Germinal center (tissue), 1 donor: ENCODE measurements at places on chromosomes 1 and 21.

DNA sequence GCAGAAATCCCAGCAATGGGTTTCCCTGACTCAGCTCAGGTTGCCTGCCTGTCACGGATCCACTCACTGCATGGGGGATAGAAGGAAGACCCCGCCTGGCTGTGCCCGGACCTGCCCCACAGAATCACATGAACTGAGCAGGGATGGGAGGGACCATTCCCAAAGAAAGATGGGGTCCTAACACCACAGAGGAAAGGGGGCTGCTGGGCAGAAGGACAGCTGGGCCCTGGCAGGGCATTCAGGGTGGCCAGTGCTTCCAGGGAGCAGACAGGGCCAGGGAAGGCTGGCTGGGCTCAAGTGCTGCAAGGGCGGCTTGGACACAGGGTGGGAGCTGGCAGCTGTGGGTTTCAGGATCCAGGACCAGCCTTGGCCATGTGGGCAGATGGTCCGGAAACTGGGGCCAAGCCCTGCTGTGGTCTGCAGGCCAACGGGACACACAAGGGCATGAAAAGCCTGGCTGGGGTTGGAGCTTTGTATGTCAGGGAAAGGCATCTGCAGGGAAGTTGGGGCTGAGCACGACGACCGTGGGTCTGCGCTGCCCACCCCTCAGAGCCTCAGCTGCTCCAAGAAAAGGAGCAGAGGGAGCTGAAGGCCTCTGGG lies 723.9 kb downstream of the PTPRU start:
- no peak for DNase-seq

GRCh38 chr1:53559854-53560580 lies 100.8 kb downstream of the DMRTB1 start:
- DNase-seq = no peak

DNA sequence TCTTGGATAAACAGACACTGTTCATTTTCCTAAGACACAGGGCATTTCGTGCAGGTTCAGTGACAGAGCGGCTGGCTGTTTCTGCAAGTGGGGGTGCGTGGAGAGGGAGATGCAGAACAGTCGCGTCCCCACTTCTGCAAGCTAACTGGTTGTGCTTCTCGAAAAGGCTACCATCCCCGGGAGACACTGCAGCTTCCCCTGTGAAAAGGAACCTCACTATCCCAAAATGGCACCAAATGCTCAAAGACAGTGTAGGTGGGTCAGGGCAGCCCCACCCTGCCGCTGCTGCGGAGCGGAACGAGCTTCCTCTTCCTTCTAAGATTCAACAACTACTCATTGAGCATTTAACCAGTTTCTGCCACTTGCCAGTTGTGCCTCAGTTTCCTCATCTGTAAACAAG lies 19.2 kb upstream of the BACE2 start:
- DNase-seq = no peak

DNA sequence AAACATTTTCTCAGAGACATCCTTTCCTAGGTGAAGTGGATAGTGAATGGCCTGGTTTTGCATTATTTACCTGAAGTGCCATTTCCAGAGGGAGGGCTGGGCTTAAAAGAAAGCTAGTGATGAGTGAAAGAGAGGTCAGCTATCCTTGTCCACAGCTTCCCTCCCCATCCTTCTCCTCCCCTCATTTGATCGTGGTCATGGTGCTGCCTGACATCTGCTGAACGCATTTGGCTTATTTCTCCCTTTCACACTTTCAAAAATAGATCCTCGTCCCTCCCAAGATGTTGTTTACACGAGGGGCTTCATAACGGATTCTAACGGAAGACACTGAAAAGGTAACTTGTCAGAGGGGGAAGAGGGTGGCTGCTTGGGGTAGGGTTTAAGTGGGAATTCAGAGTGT lies 66.1 kb downstream of the PRRX1 start:
- no peak for DNase-seq

- DNase-seq = peak; percentile 88
Measured at GRCh38 chr1:145845144-145845513, 301 bp upstream of the NUDT17 start.

DNA sequence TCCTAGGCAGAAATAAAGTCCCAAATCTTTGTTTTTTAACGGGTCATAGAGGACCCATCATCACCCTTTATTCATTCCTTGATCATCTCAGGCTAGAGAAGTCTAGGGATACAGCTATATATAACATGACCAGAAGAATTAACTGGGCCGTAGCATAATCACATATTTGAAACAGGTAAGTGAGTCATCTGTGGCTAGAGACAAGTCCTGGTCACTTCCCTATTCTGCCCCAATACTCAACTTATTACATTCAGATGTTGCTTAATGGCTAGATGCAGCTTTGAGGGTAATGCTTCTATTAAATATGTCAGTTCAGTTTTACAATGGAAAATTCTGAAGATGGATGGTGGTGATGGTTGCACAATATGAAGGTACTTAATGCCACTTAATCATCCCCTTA lies 47.0 kb downstream of the EXO1 start:
- DNase-seq = no peak

DNA sequence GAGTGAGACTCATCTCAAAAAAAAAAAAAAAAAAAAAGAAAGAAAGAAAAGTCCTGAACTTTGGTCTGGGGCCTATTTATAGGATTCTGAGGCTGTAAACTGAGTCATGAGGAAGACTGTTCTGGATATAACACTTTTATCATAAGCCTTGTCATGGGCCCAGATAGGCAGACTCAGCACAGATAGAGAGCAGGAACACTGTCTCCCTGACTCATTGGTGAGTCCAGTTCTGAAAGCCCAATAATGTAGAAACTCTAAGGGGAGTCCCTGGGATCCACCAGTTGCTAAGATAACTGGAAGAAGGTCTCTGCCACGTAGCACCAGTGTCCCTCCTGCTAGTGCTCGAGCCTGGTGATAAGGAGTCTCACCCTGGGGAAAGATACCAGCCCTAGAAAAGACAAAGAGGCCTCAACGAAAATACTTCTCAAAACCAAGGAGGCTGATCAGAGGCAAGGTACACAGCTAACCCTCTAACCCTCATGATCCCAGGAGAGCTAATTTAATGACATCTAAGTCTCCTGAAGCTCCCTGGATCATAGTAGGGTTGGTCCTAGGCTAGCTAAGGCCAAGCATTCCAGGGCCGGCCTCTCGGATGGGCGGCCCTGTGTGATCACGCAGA lies 43.5 kb downstream of the LPAR3 start:
- no peak for DNase-seq

DNA sequence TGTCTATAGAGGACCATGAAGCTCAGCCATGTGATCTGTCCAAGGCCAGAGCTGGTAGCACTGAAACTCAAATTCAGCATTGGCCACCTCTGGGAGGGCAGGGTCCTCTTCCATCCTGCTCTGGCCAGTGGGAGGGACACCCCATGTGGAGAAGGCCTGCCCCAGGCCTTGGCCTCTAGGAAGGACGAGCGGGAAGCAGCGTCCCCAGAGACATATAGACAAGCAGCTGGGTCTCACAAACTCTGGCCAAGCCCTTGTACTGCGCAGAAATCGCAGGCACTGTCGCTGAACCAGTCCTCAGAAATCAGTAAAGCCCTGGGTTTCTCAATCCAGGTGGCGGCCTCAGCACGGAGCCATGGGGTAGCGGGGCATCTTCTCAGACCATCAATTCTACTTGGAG lies 180.7 kb downstream of the HIVEP3 start:
- no peak for DNase-seq

- DNase-seq = no peak
Measured at GRCh38 chr1:240293706-240294105, 202.0 kb downstream of the FMN2 start.

DNA sequence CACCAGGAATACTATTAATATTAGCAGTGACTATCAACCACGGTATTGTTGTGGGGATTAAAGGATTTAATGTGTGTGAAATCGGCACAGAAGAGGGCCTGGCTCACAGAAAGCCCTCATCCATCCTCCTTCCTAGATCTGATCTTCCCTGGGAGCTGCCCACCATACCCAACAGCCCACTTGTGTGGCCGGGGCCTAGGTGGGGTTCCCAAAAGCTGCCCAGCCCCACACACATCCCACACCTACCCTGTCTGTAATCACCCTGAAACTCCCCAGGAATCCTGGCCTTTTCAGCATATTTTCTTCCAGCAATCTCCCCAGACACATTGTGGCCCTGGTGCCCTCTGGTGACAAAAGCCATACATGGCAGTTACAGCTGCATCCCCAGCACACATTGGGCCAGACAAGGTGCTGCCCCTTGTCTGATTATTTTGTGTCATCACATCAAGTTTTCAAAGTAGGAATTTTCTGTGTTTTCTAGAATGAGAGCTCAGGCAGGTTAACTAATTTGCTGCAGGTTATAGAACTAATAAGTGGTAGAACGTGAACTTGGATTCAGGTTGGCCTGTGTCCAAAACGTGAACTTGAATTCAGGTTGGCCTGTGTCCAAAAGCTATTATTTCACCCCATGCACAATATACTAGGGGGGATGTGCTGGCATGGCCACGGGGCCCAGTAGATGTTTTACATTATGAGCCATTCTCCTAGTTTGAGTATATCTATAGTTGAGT lies 5.3 kb upstream of the SLC6A9 start:
- peak; percentile 63 for DNase-seq
